ENCODE measurements at places on chromosomes 11 and 22.

DNA sequence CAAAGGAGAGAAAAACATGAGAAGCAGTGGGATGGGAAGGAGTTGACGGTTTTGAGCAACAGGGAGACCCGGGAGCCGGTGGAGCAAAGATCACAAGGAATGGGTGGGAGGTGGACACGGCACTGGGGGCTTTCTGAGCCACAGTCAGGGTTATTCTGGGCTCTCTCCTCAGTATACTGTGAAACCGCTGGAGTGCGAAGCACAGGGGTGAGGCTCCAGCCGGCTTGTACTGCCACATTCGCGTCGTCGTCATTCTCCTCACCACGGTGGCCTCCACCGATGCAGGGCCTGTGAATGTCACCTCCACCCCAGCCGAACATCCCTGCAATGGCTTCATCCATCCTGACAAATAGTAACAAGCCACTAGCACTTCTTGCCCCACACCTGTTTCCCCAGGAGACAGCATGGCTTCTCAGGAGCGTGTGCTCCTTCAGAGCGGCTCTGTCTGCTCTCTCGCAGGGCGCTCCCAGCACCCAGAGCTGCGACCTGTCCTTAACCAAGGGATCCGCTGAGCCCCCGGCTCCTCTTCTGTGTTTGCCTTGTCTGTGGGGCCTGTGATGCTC lies 1165.3 kb downstream of the TBC1D22A start:
- no peak for DNase-seq

- DNase-seq = peak; percentile 69
Measured at GRCh38 chr11:103947546-103947919, 88.9 kb upstream of the DDI1 start.

DNA sequence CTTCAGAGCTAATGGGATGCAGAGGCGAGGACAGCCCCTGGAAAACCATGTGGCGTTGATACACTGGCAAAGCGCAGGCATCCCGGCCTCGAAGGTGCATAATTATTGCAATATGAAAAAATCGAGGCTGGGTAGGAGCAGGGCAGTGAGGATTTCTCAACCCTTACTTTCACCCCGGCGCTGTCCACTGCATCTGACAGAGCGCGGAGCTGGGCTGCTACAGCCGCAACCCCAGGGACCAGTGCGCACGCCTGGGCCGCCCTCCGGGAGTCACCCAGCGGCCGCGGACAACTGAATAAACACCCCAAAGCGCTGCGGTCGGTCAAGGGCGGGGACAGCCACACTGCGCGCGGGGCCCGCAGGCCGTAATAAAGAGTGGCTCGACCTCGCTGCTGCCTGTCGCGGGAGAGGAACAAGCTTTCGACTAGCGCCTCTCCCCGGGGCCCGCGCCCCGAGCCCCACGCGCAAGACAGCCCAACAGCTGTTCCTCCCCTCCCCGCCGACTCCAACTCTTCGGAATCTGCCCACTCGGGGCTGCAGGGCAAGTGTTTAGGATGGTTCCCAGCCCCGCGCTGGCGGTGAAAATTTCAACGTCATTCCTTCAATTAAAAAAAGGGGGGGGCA lies 3.6 kb upstream of the WT1 start:
- DNase-seq = no peak

- no peak for DNase-seq
Measured at GRCh38 chr11:77416357-77416756, 57.5 kb downstream of the PAK1 start.

GRCh38 chr22:50563413-50564160 lies 868 bp upstream of the SYCE3 start:
- no peak for DNase-seq

DNA sequence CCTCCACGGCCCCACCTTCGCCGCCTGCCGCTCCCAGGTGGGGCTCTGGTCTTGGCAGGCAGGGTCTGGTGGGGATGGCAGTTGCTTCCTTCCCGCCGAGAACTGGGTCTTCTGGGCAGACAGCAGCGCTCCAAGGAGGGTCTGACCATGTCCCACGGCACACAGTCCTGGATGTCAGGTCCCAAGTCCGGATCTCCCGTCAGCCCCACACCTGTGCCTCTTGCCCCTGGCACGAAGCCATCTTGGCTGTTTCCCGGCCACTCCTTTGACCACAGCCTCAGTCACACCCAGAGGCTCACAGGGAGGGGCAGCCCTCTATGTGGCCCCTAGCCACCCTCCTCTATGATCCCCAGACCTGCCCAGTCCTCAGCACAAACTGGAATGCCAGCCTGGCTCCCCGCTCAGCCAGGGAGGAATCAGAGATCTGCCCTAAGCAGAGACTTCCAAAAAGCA lies 14.3 kb downstream of the MUC5B start:
- no peak for DNase-seq

DNA sequence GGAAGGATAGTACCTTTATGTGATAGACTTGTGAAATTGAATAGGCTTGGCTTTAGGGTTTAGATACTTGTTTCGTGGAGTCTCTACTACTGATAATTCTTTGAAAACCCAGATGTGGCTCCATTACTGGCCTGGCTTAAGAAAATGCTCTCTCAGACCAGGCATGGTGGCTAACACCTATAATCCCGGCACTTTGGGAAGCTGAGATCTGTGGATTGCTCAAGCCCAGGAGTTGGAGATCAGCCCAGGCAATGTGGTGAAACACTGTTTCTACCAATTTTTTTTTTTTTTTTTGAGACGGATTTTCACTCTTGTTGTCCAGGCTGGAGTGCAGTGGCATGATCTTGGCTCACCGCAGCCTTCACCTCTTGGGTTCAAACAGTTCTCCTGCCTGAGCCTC lies 40.9 kb downstream of the ATG13 start:
- peak; percentile 51 for DNase-seq

- no peak for DNase-seq
Measured at GRCh38 chr11:83816572-83817187, 530.5 kb upstream of the CCDC90B start.

GRCh38 chr22:48781868-48782267 lies 1045.8 kb downstream of the BRD1 start:
- no peak for DNase-seq

- DNase-seq = no peak
Measured at GRCh38 chr22:38214302-38215056, 12.7 kb downstream of the MAFF start.

- DNase-seq = no peak
Measured at GRCh38 chr11:64729851-64730382, 6.9 kb upstream of the NRXN2 start.

GRCh38 chr11:76185931-76186401 lies 20.3 kb downstream of the WNT11 start:
- DNase-seq = no peak

- DNase-seq = no peak
Measured at GRCh38 chr22:33274214-33275072, 216.3 kb upstream of the SYN3 start.

DNA sequence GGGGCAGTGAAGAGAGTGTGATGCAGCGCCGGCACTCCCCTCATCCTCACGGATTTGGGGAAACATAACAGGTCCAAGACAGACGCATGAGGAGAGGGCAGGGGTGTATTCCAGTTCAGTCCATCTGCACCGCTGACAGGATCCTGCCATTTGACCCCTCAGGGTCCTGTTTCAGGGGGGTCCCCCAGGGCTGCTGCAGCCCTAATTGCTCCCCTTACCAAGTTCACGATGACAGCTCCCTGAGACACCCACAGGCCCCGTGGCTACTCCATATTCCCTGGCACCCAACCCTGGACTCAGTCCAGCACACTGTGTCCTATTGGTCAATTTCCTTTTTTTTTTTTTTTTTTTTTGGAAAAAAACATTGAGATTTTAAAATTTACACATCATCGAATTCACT lies 41.5 kb downstream of the SHANK2 start:
- no peak for DNase-seq

- DNase-seq = no peak
Measured at GRCh38 chr22:33735978-33736377, 184.3 kb downstream of the LARGE1 start.

DNA sequence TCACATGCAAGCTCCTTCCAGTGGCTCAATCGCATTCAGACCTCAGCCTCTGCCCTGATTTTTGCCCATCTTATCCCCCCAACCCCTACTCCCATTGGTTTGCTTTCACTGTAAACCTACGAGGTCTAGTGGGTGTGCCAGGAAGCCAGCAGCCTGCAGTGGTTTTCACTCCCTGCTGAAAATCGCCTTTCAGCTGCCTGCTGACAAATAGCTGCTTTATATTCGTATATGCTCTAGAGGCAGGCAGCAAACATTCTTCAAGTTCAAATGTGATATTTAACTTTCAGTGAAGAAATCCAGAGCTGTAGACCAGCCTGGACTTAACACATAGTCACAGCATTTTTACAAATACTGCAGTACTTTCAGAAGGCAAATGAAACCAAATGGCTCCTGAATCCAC lies 92.8 kb upstream of the APOA1 start:
- no peak for DNase-seq

- DNase-seq = no peak
Measured at GRCh38 chr11:72208281-72208680, 8.3 kb upstream of the FOLR2 start.

- DNase-seq = no peak
Measured at GRCh38 chr22:39906207-39906606, 5.3 kb downstream of the GRAP2 start.

- DNase-seq = no peak
Measured at GRCh38 chr11:64364435-64364834, 5.5 kb downstream of the RPS6KA4 start.

DNA sequence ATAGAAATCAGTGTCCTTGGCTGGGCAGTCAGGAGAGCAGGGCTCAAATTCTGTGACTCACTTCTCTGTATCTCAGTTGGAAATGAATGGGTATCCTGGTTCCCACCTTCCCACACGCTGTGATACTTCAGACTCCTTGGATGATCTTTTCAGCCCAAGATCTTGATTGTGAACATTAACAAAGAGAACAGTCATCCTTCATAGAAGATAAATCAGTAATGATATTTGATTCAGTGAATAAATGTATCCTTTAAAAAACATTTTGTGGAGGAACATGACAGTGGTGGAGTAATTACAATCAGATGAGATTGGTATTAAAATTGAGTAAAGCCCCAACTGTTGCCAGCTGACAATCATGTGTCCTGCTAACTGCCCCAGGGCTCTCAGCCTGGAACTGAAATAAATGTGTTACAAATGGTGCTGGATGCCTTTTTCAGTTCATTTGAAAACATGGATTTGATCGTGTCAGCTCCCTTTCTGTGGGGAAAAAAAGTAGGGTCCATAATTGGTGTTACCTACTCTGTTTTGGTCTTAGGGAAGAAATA lies 72.9 kb upstream of the OR5AN1 start:
- no peak for DNase-seq

GRCh38 chr22:38296372-38296771 lies 20.9 kb downstream of the CSNK1E start:
- DNase-seq = no peak

GRCh38 chr22:39253435-39254070 lies 8.8 kb upstream of the PDGFB start:
- no peak for DNase-seq

- no peak for DNase-seq
Measured at GRCh38 chr11:68146704-68147474, 25.7 kb upstream of the CHKA start.

DNA sequence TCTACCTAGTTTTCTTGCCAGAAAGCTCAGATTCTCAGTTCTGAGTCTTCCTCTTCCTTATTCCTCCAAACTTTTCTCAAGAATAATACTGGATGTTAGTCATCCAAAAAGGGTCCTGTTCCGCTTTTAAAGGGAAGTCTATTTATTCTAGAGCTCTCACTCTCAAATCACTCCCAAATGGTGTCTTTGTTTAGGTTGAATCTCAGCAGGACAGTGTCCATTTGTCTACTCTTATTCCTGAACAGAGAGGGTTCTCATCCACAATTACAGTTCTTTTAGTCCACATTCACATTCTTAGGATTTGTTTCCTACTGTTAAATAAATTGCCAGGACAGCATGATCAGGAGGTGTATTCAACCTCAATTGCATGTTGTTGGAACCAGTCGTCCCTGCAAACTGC lies 61.3 kb downstream of the MUC15 start:
- no peak for DNase-seq

- no peak for DNase-seq
Measured at GRCh38 chr22:43846966-43847365, 15.3 kb downstream of the SULT4A1 start.

GRCh38 chr22:28462041-28462440 lies 217.6 kb downstream of the TTC28 start:
- DNase-seq = no peak

DNA sequence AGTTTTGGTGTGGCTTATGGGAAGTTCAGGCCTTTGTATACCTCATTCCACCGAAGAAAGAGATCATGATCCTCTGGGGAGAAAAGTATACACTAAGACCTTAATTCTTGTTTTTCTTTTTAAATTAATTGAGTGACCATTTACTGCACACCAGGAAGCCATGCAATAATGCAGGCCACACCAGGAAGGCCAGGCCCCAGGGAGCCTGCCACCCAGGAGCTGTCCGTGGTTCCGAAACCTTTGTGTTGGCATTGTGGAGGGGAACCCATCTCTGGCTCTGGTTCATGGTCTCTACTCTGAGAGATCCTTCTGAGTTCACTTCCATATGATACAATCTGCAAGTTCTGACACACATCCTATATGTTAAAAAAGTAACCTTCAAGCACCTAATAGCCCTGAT lies 291.8 kb downstream of the MIAT start:
- DNase-seq = no peak

- no peak for DNase-seq
Measured at GRCh38 chr11:132139181-132139580, 768.8 kb downstream of the NTM start.

- DNase-seq = peak; percentile 32
Measured at GRCh38 chr22:20953668-20954500, 13.2 kb upstream of the AIFM3 start.

DNA sequence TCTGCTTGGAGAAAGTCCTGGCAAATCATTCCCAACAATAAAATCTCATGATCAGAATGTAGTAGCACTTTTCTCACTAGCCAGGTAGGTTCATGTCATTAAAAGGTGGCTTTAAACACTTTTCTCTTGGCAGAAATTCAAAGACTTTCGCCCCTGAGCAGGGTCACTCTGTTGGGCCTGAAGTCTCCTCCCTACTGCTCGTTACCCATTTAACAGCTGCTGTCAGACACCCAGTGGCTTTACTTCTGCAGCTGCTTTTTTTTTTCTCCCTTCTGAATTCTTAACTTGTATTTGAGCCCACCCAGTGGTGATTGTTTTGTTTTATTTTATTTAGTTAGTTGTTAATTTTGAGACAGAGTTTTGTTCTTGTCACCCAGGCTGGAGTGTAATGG lies 25.0 kb downstream of the ARHGAP8 start:
- DNase-seq = no peak

- DNase-seq = no peak
Measured at GRCh38 chr22:41826430-41827383, 6.2 kb upstream of the SREBF2 start.
